ENCODE measurements at places on chromosomes 5 and 9.

- DNase-seq = no peak
Observed at GRCh38 chr9:116992865-116993264, 305.8 kb downstream of the TRIM32 start.

GRCh38 chr5:159765135-159765433, 151.2 kb upstream of the ADRA1B start:
- no peak for DNase-seq

DNA sequence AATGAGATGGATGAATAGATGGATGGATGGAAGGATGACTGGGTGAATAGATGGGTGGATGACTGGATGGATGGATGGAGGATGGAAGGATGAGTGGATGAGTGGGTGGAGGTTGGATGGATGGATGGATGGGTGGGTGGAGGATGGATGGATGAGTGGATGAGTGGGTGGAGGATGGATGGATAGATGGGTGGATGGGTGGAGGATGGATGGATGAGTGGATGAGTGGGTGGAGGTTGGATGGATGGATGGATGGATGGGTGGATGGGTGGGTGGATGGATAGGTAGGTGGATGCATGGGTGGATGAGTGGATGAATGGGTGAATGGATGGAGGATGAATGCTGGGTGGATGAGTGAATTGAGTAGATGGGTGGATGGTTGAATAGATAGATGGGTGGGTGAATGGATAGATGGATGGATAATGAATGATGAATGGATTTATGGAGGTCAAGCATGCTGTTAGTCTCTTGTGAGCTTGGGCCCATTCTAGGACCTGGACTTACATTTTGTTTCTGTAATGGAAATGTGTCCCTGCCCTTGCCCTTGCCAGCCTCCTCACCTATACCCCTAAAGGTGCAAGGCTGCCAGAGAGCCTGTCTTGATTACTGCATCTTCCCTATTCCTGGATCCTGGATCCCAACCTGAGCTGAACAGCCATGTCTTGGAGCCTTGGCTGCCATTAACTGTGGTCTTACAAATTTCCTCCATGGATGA, 159.7 kb upstream of the NFIL3 start:
- no peak for DNase-seq

DNA sequence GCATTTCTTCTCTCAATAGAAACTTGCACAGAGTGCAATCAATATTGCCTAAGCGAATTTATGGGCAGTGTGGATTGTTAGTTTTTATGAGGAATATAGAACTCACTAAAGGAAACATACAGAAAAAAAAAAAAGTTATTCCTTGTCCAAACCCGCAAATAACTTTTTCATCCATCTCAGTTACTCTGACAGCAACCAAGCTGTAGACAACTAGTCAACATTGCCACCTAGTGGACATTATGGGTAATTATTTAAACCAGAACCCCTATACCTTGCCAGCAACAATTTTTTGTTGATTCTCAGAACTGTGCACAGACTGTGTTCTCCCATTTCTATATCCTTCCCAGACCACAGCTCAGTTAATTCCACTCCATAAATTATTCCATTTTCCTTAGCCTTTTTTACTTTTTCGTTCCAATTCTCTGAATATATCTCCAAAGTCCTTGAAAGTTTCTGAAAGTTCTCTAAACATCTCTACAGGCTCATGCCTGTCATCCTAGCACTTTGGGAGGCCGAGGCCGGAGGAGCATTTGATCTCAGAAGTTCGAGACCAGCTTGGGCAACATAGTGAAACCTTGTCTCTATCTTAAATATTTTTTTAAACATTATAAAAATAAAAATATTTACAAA, 2.6 kb upstream of the AFAP1L1 start:
- peak; percentile 68 for DNase-seq

DNA sequence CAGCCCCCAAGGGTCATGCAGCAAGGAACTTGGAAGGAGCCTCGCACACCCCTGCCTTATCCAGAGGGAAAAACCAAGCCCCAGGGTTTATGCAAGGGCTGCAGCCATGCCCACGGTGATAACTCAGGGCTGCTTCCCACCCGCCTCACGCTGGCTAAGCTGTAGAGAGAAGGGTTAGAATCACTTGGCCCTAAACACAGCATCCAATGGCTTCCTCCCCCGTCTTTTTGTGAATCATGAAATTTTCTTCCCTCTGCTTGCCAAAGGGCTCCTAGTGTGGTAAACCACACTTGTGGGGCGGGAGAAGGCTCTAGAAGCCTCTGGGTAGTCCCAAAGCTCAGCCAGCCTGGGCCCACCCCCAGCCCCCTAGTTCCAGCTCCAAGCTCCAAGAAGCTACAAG, 55.9 kb upstream of the ORM1 start:
- no peak for DNase-seq

GRCh38 chr9:68981789-68982188, 32.1 kb downstream of the PRKACG start:
- no peak for DNase-seq

DNA sequence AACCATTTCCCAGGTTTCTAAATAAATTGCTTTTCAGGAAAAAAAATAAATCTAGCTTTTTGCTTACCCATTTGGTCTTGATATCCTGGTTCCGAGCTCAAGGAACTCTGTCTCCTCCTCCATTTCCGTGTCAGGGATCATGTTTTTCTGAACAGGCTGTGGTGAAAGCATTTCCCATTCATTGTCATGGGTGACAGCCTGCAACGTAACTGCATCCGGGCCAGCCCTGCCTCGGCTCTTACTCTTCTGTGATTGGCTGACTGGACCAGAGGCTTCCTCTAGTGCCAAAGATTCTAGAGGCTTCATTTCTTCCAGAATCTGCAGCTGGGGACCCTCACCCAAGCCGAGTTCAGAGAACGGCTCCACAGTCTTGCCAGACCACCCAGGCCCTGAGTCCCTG, 61.0 kb upstream of the PCA3 start:
- no peak for DNase-seq

DNA sequence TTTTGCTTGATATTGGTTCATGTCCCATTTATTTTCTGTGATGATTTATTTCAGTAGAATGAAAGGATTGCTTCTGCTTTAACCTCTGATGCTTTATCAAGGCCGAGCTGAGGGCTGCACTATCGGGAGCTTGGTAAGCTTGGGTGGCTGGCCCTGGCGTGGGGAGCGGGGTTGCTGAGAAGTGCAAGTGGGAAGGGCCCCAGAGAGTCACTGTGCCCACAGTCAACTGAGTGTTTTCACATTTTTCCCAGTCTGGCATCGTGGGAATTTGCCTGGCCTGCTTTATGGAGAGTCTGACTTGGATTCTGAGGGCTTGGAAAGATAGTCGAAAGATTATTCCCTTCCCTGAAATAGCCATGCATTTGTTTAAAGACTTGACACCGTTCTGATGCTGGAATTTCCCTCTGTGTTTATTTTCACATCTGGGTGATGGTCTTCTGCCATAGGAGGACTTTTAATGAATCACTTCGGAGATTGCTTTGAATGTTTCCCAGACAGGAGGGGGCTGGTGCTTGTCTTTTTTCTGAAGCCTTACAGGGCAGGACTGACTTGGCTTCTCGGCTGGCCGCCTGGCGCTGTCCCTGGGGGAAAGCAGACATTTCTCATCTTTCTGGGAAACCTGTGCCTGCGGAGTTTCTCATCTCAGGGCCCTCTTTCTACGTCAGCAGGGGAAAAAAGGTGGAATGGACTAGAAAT, 139.0 kb downstream of the BOD1 start:
- no peak for DNase-seq

DNA sequence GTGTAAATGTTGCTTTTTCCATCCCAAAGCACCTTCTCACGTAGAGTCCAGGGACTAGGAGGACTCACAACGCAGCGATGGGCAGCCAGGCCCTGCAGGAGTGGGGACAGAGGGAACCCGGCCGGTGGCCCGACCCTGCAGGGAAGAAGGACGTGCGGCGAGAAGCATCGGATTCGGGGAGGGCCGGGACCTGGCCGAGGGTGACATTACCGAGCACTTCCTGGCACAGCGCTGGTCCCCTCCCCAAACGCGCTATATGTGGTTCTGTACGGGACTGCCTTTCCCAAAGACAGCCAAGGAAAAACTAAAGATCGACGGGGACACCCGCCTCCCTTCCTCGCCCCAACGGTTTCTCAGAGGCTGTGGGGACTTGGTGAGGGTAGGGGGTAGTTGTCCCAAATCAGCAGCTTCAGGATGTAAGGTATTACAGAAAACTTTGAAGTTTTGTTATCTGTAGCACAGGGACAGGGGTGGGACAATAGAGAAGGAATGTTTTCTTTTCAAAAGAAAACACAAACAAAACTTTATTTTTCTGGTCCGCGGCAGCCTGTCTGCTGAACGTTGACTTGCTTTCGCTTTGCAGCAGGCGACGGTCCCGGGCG, 887 bp upstream of the MAP3K1 start:
- no peak for DNase-seq

- no peak for DNase-seq
Observed at GRCh38 chr5:116557669-116558271, 16.9 kb downstream of the SEMA6A start.

- DNase-seq = peak; percentile 89
Observed at GRCh38 chr5:149828161-149829011, 98.3 kb downstream of the PPARGC1B start.

- DNase-seq = no peak
Observed at GRCh38 chr5:134887593-134888159, 13.5 kb downstream of the TXNDC15 start.

GRCh38 chr5:165325221-165325620, 1819.8 kb downstream of the MAT2B start:
- peak; percentile 91 for DNase-seq

DNA sequence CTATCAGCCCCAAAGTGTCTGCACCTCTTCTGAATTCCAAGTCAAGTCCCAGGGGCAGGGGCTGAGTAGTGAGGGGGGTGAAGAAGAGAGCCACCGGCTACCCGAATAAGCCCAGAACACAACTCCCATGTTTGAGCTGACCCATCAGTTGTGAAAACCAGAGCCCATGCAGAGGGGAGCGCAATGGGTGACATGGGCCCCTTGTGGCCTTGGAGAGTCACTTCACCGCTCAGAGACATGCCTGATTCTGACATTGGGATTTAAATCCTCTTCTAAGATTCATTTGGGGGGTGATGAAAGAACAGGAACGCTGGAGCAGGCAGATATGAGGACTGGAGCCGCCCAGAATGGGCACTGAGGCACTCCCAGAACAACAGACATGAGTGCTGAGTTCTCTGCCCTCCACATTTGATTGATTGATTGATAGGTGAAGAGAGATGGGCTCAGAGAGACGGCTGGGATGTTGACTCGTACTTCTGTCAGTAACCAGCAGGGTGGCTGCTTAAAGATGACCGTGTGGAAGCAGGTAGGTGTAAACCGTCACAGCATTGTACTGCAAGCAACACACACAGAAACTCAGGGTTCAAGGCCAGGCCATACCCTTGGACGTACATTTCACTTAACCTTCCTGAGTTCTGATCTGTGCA, 74.3 kb downstream of the GPR21 start:
- no peak for DNase-seq

DNA sequence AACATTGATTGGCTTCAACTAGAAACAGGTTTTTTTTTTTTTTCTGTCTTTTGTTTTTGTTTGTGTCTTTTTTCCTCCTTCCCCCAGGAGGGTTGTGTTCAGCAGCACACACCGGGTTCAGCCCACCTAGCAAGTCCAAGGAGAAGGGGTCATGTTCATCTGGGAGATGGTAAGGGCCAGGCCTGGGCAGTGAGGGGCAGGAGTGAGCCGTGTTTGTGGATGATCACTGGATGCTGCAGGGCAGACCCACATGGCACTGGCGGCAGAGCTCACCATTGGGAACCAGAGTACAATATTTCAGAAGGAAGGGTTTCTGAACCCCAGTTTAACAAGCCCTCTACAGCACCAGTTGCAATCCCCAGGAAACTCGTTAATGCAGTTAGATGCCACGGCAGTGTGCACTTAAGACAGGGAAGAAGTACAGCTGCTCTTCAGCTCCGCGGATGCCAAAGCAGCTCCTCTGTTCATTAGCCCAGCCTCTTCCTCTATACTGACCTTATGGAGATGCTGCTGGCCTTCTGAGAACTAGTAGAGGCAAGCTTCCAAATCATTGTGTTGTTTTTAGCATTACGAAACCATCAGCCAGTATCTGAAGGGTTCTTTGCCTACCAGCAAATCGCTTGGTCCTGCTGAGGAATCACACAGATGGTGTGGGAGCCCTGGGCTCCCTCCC, 508.2 kb upstream of the WWC1 start:
- no peak for DNase-seq

GRCh38 chr9:91725651-91726050, 224.4 kb downstream of the ROR2 start:
- no peak for DNase-seq

GRCh38 chr5:74889523-74890105, 23.4 kb upstream of the FAM169A start:
- no peak for DNase-seq

DNA sequence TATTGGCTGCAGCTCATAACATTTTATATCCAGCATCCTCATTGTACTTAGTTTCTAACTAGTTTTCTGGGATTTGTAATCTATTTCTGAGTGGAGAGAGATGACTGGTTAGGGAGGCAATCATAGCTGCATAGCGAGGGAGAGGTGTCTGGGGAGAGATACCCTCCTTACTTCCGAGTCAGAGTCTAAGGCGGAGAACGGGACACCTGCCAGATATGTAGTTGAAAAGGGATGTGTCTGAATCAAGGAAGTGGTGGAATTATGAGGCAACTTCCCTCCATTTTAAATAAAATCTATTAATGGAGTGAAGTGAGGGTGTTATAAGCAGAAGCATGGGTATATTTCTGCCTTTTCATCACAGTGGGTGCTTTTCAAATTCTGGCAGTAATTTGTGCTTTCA, 126.5 kb downstream of the MAST4 start:
- no peak for DNase-seq

- no peak for DNase-seq
Observed at GRCh38 chr5:132457371-132458225, 33.0 kb downstream of the IRF1 start.

DNA sequence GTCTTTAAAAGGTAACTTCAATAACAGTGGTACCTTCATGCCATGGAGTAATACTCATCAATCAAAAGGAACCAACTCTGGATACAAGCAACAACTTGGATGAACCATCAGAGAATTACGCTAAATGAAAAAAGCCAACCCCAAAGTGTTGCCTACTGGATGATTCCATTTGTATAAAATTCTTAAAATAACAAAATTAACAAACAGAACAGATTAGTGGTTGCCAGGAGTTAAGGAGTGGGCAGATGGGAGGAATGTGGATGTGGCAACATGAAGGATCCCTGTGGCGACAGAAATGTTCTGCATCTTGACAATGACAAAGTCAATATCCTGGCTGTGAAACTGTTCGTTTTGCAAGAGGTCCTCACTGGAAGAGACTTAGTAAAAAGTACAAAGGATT, 50.5 kb downstream of the SPTLC1 start:
- DNase-seq = no peak

- DNase-seq = peak; percentile 14
Observed at GRCh38 chr5:17443333-17444130, 54.5 kb upstream of the TAF11L2 start.
